ENCODE measurements at places on chromosomes 2 and 18.
A peak's percentile ranks its signal among the peaks of the same experiment; 100 is the strongest.

GRCh38 chr2:156379071-156379470, 46.5 kb upstream of the NR4A2 start:
- no peak for DNase-seq

GRCh38 chr2:231680992-231681852, 27.1 kb upstream of the PTMA start:
- peak; percentile 60 for DNase-seq

GRCh38 chr2:214730800-214731407, 78.6 kb downstream of the BARD1 start:
- peak; percentile 69 for DNase-seq

DNA sequence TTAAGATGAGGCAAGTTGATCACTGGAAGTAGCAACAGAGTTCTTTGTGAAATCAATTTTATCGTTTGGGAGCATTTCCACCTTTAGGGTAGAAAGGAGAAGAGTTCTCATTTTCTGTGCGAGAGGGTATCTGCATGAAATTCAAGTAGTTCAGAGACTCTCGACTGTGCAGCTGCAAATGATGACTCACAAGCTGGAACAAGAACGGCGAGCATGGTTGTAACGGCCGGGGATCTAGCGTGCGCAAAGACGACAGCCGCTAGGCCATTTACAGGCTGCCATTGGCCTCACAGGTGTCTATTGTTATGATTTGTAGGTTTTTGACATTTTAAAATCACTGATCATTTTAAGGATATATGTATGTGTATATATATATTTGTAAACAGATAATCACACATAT, 5.2 kb downstream of the KLHL29 start:
- DNase-seq: no peak

DNA sequence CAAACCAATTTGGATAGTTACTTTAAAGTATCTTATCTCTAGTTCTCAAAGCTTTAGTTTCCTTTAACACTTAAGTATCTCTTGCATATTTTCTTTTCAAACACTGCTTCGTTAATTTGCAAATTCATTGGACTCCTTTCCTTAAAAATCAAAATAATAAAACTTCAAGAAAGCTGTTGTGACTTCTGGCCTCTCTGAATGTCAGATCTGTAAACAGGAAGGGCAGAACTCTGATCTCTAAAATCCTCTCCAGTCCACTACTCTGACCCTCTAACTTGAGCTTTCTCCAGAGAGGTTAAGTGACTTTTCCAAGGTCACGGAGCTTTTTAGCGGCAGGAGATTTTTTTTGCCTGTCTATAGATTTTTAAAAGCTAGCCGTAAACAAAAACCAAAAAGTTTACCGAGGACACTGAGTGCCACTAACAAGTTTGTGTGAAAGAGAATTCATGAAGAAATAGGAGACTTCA, 155.5 kb downstream of the TGIF1 start:
- DNase-seq: no peak

Measured in NCI-H2029 (cell line).